Fibroblast of the aortic adventitia (primary cell): ENCODE measurements at places on chromosomes 2 and 18. TPM values are rescaled to one million over a fixed set of nuclear protein-coding genes. Genes with fewer than 3 reads are reported as not detected.

Gene ANKRD30B
- 0.36 and 2.7 TPM in 2 replicates for total RNA-seq

Gene ZNF521
- total RNA-seq: 35.7 and 48.6 TPM in 2 replicates

Gene LYPD6
- 0.54 TPM in 1 of 2 replicates, not detected in the other for total RNA-seq

Gene CCDC85A
- total RNA-seq: 0.45 and 1.8 TPM in 2 replicates

Gene RBM44
- 0.27 and 0.65 TPM in 2 replicates for total RNA-seq

Gene NLRC4
- total RNA-seq: not detected in 2 replicates

Gene FBXO15
- 0.27 and 0.49 TPM in 2 replicates for total RNA-seq

Gene RELCH
- 44.0 and 52.0 TPM in 2 replicates for total RNA-seq

Gene KCNG2
- not detected in 2 replicates for total RNA-seq

Gene IL1RL1
- total RNA-seq: 4.9 and 8.2 TPM in 2 replicates

Gene FOXD4L1
- total RNA-seq: 0.09 and 0.16 TPM in 2 replicates

GRCh38 chr2:216414772-216415319 is 2.6 kb downstream of the SMARCAL1 start:
- no peak for DNase-seq

DNA sequence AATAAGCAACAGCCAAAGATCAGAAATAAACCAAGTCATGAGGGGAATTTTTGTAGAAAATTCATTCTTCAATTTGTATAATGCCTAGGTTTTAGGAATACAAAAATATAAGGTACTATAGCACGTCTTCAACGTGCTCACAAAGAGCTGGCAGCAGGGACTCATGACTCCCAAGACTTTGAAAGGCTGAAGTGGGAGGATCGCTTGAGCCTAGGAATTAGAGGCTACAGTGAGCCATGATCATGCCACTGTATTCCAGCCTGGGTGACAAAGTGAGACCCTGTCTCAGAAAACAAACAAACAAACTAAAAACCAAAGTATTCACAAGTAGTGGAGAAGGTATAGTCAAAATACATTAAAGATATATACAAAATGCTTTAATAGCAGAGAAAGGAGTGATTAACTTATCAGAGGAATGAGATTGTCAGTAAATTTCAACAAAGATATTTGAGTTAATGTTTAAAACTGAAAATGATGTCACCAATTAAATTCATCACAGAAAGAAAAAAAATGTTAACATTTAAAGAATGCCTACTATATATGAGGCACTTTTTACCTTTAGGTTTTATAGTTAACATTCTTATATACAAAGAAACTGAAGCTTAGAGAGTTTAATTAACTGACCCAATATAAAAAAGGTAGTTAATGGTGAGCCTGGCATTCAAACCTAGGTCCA is 3.2 kb downstream of the WDR33 start:
- DNase-seq: peak; percentile 8

DNA sequence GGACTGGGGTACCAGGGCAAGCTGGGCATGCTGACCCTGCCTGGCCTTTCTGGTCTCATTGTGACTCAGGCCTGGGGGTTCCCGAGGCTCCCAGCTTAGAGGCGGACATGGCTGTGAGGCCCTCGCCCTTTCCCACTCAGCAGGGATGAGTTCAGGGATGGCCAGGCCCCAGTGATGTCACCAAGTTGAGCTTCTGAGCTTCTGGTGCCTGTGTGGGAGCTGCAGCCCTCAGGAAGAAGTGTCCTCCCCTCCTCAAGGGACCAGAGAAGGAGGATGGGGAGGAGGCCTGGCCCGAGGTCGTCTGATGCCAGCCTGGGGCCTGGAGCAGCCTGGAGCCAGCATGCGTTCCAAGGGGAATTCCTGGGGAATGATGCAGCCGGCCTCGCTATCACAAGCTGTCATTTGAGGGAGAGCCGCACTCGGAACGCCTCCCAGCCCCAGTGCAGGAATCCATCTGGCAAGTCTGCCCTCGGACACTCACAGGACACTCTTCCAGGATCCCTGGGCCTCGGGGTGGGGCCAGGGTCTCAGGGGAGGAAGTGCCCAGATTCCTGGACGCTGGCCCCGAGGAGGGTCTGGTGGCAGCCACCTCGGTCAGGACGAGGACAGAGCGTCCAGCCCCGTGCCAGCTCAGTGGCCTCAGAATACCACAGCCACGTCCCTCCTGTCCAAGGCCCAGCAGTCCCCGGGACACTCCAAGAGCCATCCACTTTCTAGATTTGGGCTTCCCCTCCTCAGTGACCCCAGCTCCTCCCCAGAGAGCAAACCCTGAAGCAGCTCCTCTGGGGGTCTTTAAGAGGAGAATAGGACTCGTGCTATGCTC is 61.2 kb upstream of the GPC1 start:
- peak; percentile 93 for DNase-seq

DNA sequence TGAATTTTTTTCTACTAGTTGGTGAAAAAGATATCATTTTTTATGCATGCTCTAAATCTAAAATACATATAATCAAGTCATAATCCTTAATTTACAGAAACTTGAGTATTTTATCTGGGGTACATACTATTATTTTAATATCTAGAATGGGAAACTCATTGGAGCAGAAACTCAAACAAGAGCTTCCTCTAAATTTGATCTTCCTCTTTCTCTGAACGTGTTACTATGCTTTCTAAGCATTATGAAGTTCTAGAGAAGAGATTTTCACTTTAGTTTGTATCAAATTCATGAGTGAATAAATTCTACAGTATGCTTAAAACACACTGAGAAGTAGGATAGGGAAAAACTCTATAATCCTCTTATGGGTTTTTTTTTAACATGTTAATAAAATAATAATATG is 20.6 kb upstream of the SLC38A11 start:
- DNase-seq: no peak

DNA sequence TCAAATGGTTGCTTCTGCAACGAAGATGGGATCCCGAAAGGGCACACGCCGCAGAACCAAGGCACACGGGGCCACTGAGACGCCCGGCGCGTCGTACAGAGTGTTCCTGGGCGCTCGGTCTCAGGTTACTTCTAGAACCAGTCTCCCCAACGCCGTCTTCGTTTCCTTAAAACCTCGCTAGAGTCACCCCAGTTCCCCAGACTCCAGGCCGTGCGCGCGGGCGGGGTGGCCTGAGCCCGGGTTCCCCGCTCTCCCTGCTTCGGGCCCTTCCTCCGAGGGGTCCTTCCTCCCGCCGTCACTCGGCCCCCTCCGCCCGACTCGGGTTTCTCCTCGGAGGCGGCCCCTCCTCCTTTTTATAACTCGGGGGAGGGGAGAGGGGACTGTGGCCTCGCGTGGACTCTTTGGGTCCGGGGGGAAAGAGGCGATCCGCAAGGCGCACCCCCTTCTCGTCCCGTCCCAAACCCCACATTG is 774 bp upstream of the FZD7 start:
- peak; percentile 14 for DNase-seq

- DNase-seq: no peak
These were observed 200.0 kb downstream of the ZNF407 start for GRCh38 chr18:74797577-74798151.

DNA sequence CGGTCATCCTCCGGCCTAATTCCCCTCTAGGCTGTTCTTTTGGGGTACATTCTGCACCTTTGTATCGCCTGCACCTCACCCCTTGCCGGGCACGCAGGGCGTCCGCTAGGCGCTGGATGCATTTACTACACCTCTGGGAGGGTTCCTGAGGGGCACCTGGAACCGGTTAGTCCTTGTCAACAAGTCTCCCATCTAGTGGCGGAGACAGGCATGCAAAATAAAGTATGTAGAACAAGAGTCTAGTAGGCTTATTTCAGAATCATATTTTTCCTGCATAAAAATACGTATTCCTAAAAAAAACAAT is 705 bp upstream of the TEX261 start:
- DNase-seq: peak; percentile 13

GRCh38 chr2:180364719-180365118 is 357.6 kb upstream of the CWC22 start:
- DNase-seq: no peak

GRCh38 chr2:42844901-42845821 is 52.8 kb upstream of the HAAO start:
- peak; percentile 34 for DNase-seq

GRCh38 chr18:58599106-58599505 is 29.8 kb downstream of the ALPK2 start:
- DNase-seq: no peak

DNA sequence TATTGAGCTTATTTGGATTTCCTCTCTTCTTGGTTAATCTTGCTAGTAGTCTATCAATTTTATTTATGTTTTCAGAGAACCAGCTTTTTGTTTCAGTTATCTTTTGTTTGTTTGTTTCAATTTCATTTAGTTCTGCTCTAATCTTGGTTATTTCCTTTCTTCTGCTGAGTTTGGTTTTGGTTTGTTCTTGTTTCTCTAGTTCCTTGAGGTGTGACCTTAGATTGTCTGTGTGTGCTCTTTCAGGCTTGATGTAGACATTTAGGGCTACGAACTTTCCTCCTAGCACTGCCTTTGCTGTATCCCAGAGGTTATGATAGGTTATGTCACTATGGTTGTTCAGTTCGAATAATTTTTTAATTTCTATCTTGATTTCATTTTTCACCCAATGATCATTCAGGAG is 141.6 kb downstream of the ZNF236 start:
- no peak for DNase-seq

DNA sequence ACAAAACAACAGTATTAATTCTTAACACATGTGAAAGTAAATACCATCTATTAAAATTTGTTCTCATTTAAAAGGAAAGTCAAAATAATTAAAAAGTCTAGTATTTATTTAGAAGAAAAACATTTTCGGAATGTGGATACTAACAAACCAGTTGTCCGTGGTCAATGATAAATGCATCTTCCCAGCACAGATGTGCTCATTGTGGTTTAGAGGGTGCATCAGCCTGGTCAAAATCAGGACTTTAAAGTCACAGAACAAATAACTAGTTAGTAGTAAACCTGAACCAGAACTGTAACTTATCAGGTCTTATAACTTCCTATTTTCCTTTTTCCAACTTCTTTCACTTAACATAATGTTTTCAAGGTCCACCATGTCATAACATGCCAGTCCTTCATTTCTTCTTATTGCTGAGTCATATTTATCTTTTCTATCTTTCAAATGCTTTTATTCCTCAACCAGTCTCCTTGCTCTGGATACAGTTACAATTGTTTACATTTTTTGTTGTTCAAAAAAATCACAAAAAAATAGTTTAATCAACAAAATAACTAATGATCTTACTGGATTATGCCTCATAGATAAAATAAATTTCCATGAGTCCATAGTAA is 55.8 kb downstream of the ID2 start:
- DNase-seq: no peak

- DNase-seq: peak; percentile 95
These were observed 61.1 kb upstream of the ID2 start for GRCh38 chr2:8620611-8621382.

DNA sequence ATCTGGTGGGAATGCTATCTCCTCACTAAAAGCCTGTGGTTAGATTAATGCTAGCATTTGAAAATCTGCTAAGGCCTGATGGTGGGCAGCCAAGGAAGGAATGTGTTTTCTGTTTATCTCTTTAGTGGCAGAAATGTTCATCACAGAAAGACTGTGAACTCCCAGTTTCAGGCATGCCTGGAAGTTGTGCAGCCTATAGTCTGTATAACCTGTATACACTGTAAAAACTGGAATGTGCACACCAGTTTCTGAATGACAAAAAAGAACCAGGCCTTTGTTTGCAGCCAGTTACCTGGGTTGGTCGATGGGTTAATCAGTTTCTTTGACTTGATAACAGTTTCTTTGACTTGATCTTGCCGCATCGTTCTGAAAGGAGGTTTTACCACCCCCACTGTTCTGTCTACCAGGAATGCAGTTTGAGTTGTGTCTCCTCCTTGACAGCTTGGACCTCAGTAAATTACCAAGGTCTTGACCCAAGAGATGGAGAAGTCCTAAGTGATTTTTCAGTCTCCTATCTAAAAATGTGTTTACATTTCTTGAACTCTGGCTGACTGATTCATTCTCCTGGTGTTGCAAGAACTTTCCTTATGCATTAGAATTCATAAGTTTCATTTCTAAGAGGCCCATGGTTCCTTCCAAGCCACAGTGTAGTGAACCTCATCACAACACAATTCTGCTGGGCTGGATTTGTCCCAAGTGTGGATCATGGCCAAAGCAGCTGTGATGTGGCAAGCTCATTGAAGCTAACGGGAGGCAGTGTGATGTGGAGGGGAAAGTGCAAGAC is 62.2 kb downstream of the KIAA2012 start:
- peak; percentile 100 for DNase-seq

DNA sequence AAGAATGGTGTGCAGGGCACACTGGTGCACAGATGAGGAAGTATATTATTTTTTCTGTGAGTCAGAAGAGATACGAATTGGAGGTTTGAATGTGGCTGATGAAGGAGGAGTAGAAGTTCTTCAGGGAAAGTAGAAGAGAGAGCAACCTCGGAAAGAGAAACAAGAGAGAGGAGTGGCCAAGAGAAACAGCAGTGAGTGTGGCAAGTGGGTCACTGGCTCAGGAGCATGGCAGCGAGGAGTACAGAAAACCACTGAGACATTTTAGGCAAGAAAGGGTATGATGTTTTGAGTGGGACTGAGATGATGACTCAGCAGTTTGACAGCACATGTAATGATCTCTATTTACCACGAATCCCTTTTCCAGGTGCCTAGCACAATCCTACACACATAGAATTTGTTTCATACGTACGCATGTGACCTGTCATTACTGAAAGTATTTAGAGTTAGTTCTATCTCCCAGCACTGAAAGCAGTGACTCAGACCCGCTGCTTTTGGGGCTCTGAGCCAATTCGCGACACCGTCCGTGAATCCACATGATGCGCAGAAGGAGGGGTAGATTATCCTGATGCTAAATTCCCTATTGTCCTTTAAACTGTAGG is 915.4 kb downstream of the DCDC2C start:
- no peak for DNase-seq

- DNase-seq: no peak
These were observed 25.2 kb upstream of the FAM110C start for GRCh38 chr2:71309-72035.

DNA sequence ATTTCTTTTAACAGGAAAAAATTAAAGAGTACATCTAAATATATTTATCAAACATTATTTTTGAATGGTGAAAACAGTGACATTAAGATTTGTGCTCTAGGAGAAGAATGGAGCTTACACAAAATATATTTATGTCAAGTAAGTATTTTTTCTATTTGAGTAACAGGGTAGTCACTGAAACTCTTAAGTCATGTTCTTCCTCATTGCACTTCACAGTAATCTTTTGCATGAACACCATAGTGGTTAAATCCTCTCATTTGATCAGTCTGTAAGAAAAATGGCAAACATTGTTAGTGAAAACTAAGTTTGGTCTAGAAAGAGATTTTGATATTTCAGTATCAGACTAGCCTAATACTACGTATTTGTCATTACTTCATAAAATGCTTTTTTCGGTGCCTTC is 8.1 kb downstream of the GMCL1 start:
- no peak for DNase-seq

GRCh38 chr2:130135692-130136541 is 6.9 kb upstream of the POTEF start:
- DNase-seq: no peak

DNA sequence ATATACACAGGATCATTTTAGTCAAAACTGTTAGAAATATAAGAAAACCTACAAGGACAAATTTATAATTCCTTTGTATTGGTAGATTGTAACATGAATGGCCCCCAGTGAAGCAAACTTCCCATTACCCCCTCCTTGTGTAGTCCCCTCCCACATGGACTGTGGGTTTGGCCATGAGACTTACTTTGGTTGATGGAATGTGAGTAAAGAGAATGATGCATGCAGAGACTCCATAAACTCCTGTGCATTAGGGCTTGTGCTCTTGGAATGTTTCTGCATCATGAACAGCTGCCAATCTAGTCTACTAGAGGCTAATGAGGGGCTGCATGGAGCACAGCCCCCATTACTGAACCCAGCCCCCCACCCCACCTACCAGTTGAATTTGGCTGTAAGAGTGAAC is 8.3 kb upstream of the TGFA start:
- no peak for DNase-seq

- DNase-seq: no peak
These were observed 183.8 kb downstream of the LTBP1 start for GRCh38 chr2:33130544-33130943.

GRCh38 chr2:170467568-170468422 is 247.3 kb upstream of the SP5 start:
- peak; percentile 22 for DNase-seq
